ENCODE measurements at places on chromosomes 2 and 18.

- DNase-seq = no peak
Measured at GRCh38 chr2:64686283-64686956, 32.7 kb upstream of the SERTAD2 start.

GRCh38 chr18:12492907-12493306 is 85.2 kb downstream of the PRELID3A start:
- no peak for DNase-seq

DNA sequence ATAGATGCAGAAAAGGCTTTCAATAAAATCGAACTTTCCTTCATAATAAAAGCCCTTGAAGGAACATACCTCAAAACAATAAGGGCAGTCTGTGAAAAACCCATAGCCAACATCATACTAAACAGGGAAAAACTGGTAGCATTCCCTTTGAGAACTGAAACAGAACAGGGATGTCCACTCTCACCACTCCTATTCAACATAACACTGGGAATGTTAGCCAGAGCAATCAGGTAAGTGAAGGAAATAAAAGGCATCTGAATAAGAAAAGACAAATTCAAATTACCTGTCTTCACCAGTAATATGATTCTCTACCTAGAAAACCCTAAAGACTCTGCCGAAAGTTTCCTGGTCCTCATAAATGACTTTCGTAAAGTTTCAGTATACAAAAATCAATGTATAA is 861.0 kb upstream of the VRK2 start:
- no peak for DNase-seq

DNA sequence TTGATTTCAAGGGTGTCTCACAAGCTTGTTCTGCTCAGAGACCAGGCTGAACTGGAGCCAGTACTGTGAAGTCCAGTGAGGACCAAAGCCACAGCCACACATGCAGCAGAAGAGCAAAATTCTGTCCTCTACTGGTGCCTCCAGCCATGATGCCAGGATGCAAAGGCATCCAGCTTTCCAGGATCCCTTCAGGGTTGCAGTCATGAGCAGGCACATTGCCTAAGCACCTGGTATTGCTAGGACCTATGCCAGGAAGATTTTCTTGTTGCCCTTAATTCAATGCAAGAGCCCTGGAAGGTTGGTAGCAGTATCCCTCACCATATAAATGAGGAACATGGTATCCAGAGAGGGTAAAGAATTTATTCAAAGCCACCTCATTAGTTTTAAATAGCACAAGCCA is 78.9 kb upstream of the CYRIA start:
- no peak for DNase-seq

GRCh38 chr18:69401226-69401971 is 711 bp downstream of the DOK6 start:
- DNase-seq = peak; percentile 20

GRCh38 chr2:219569041-219569440 is 2.3 kb downstream of the OBSL1 start:
- DNase-seq = no peak

GRCh38 chr18:78363556-78364387 is 615.8 kb upstream of the SALL3 start:
- DNase-seq = no peak

GRCh38 chr18:9196568-9196967 is 60.0 kb downstream of the ANKRD12 start:
- no peak for DNase-seq

DNA sequence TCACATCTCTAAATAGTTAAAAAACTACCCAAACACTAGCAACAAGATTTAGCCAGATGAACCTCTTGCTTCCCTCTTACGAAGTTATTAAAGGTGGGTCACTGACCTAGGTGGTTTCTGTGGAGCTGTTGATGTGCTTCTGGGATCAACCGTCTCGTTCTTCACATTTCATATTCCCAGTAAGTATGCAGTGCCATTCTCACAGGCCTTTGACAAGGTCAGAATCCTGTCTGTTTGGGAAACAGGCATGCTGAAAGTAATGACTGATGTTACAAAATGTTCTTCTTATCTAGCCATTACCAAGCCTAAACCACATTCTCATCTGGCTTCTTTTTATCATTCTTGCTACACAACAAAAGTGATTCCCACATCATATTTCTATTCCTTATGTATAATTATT is 70.3 kb downstream of the WDR7 start:
- peak; percentile 52 for DNase-seq

DNA sequence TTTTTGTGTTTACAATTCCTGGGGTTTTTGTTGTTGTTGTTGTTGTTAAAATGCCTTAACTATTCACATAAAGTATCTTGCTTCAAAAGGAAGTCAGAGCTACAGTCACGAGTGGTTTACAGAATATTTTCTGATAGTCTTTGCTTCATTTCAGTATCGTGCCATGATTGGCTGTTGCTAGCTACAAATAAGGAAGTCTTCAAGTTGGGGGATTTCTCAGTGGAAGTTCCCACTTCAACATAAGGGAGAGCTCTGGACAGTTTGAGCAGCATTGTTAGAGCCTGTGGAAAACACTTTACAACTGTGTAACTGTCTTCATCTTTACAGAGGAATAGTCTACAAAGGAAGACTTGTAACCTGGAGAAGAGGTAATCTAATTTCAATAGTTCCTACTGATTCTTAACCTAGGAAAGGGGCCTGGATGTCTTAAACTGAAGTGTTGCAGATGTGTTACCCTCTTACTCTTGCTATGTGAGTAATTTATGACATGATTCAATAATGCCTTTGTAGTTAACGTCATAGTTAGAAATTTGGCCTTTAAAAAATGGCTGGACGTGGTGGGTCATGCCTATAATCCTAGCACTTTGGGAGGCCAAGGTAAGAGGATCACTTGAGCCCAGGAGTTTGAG is 23.4 kb upstream of the TANK start:
- peak; percentile 23 for DNase-seq

DNA sequence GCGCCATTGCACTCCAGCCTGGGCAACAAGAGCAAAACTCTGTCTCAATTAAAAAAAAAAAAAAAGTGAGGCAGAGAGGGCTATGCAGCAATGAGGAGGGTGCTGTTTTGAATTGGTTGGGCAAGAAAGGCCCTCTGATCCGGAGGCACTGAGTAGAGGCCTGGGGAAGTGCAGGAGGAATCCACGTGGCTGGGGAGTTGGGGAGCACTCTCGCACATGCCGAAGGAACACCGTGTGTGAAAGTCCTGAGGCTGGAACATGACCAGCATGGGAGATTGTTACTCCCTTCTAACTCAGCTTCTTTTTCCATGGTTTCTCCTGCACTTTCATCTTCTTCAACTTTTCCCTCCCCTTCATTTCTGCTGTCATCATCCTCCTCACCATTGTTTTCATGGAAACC is 347.9 kb upstream of the HS6ST1 start:
- DNase-seq = no peak

DNA sequence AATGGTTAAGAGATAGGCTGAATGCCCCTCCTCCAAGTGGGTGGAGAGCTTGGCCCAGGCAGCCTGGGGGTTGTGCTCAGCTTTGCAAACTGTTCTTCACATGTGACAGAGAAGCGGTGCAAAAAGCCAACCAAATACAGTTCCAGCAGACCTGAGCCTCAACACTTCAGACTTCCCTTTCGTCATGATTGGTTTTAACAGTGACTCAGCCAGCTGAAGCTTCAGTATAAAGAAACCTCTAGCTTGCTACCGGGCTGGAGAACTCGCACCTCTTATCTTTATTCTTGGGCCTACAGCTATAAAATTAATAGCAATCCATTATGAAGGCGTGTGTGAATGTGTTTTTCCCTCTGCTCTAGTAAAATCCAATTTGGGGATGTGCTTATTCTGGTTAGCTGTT is 20.0 kb downstream of the SETBP1 start:
- peak; percentile 33 for DNase-seq

DNA sequence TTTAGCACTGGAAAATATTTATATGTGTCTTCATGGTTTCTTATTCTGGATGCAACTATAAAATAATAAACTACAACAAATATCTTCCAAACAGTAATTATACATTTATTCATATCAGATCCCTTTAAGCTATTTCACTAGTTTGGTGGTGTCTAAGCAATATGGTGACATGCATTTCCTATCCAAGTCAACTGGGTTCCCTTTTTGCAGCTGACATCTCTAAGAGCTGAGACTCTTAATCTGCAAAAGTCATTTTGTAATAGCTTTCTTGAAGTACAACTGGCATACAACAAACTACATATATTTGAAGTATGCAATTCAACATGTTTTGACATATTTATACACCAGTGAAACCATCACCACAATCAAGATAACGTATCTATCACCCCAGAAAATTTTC is 59.9 kb upstream of the SLC1A4 start:
- no peak for DNase-seq

- DNase-seq = peak; percentile 21
Measured at GRCh38 chr2:196170606-196171247, 651 bp downstream of the STK17B start.

DNA sequence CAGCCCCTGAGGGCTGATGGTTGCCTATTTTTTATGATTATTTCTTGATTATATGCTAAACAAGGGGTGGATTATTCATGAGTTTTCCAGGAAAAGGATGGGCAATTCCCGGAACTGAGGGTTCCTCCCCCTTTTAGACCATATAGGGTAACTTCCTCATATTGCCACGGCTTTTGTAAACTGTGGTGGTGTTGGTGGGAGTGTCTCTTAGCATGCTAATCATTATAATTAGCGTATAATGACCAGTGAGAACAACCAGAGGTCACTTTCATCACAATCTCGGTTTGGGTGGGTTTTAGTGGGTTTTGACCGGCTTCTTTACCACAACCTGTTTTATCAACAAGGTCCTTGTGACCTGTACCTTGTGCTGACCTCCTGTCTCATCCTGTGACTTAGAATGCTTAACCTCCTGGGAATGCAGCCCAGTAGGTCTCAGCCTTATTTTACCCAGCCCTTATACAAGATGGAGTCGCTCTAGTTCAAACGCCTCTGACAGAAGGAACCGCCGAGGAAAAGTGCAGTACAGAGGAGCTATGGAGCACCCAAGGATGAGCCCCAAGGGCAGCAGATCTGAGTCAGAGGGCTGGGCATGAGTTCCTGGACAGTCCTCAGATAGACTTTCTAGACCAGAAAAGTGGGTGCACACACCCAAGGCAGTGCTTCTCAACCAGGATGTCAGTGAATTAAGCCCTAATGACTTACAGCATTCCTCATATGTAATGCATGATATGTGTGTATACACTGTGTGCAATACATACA is 37.1 kb upstream of the ASAP2 start:
- DNase-seq = no peak

- no peak for DNase-seq
Measured at GRCh38 chr2:207363761-207364290, 165.9 kb upstream of the CREB1 start.

- no peak for DNase-seq
Measured at GRCh38 chr18:48706731-48707130, 167.9 kb downstream of the CTIF start.

GRCh38 chr2:96870626-96871255 is 861 bp upstream of the SEMA4C start:
- DNase-seq = no peak

DNA sequence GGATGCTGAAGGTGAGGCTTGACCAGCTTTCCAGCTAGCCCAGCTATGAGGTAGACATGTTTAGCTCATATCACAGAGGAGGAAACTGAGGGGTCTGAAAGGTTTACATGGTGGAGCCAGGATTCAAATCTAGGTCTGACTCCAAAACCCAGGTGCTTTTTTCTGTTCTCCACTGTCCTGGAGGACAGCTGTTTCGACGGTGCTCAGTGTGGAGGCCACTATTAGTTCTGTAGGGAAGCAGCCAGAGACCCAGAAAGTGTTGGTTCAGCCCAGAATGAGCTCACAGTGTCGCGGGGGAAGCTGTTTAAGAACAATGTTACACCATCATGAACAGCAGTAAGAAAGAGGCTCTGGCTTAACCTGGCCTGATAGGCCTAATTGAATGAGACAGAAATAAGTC is 11.1 kb downstream of the PROC start:
- no peak for DNase-seq

- no peak for DNase-seq
Measured at GRCh38 chr2:122231296-122231695, 475.8 kb downstream of the TSN start.

- no peak for DNase-seq
Measured at GRCh38 chr2:238643400-238643907, 204.4 kb upstream of the TWIST2 start.

DNA sequence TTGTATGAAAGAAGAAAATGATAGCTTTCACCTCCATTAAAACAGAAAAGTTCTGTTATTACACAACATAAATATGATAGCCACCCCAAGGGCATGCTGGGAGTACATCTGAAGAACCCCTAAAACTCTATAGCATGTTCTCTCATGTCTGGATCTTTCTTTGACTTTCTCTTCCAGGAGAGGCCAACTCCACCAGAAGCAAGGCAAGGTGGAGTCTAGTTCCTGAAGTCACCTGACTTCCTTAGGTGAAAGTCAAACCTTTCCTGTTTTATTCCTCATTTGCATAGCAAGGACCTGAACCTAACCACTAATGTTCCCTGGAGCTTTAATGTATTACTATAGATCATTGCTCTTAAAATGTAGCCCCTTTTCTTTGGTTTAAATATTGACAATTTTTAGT is 5.7 kb downstream of the STAT1 start:
- no peak for DNase-seq

GRCh38 chr2:239369631-239370161 is 31.1 kb downstream of the HDAC4 start:
- DNase-seq = peak; percentile 24

DNA sequence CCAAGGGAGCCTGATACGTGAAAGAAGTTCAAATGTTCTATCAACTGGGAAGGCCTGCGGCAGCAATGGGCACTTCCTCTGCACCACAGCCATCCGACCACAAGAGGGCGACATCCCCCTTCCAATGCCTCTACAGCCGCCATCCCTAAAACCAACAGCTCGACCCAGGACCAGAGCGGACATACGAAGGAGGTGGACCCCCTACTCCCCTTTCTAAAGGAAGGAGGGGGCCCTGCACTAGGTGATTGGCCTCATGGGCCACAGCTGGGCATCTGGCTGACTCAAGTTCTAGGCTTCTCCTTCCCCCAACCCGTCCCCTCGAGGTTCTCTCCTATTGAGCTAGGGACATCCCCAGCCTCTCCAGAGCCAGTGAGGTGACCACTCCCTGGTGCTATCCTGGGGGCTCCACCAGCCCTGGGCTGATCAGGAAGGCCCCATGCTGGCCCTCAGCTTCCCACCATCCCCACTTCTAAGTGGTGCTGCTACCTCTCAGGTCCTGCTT is 217.2 kb downstream of the TNS1 start:
- DNase-seq = peak; percentile 69

DNA sequence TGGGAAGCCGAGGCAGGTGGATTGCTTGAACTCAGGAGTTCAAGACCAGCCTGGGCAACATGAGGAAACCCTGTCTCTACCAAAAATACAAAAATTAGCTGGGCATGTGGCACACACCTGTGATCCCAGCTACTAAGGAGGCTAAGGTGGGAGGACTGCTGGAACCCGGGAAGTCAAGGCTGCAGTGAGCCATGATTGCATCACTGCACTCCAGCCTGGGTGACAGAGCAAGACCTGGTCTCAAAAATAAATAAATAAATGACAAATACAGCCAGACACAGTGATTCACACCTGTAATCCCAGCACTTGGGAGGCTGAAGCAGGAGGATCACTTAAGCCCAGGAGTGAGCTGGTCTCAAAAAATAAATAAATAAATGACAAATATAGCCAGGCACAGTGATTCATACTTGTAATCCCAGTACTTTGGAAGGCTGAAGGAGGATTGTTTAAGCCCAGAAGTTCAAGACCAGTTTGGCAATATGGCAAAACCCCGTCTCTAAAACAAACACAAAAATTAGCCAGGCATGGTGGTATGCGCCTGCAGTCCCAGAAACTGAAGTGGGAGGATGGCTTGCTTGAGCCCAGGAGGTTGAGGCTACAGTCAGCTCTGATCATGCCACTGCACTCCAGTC is 6.2 kb downstream of the KANSL3 start:
- DNase-seq = no peak

Data from brain microvascular endothelial cell (primary cell).